Fibroblast of pulmonary artery (primary cell): ENCODE measurements at places on chromosomes 3 and 15.

- no peak for DNase-seq
Measured at GRCh38 chr3:116716490-116716889, 6.9 kb downstream of the TUSC7 start.

DNA sequence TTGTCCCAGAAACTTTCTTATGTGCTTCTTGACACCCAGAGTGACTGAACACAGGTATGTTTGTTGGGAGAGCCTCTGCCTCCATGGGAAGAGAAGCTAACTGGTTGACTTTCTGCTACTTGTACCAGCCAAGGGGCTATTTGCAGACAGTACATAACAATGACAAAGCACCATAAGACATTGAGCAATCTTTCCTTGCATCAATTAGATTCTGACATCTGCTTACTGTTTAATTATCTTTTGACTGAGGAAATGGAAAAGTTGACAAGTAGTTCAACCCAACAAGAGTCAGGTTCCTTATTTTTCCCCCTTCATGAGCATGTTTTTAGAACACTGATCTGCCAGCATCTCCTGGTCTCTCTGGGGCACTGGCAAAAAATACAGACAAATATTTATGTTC, 157.7 kb downstream of the RPLP1 start:
- no peak for DNase-seq

- no peak for DNase-seq
Measured at GRCh38 chr3:128421966-128422365, 44.7 kb downstream of the DNAJB8 start.

DNA sequence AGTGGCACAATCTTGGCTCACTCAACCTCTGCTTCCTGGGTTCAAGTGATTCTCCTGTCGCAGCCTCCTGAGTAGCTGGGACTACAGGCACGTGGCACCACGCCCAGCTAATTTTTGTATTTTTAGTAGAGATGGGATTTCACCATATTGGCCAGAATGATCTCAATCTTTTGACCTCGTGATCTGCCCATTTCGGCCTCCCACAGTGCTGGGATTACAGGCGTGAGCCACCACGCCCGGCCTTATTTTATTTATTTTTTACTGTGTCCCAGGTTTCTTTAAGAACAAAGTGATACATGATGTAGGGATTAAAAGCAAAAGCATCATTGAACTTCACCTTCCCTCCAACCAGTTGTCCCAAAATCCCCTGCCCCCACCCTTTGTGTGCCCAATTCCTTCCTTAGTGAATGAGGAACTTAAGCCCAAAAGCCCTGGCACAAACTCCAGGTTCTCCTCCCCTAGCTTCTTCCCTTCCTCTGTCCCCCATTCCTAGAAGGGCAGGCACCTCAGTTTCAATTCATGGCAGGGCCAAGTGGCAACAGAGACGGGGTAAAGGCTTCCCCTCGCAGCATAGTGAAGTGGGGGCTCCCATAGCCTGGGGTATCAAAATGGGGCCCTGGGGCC, 23.7 kb upstream of the RPN1 start:
- no peak for DNase-seq

- DNase-seq = no peak
Measured at GRCh38 chr3:51704511-51704950, 2.3 kb upstream of the GRM2 start.

GRCh38 chr3:55645422-55645821, 158.3 kb upstream of the WNT5A start:
- no peak for DNase-seq

GRCh38 chr15:74906450-74907162, at the start of gene FAM219B:
Gene FAM219B (minus strand): TSS chr15:74906851. CDS start chr15:74906800, 51 bp downstream.
- peak; percentile 86 for DNase-seq

GRCh38 chr15:62940755-62941361, 101.7 kb upstream of the TPM1 start:
- DNase-seq = peak; percentile 92

- DNase-seq = peak; percentile 70
Measured at GRCh38 chr15:37133602-37134001, 33.3 kb upstream of the MEIS2 start.

- DNase-seq = peak; percentile 74
Measured at GRCh38 chr3:23696842-23697241, 108.9 kb upstream of the UBE2E1 start.
